Adrenal gland (tissue), 19 donors: ENCODE measurements at places on chromosomes 13 and 19.

DNA sequence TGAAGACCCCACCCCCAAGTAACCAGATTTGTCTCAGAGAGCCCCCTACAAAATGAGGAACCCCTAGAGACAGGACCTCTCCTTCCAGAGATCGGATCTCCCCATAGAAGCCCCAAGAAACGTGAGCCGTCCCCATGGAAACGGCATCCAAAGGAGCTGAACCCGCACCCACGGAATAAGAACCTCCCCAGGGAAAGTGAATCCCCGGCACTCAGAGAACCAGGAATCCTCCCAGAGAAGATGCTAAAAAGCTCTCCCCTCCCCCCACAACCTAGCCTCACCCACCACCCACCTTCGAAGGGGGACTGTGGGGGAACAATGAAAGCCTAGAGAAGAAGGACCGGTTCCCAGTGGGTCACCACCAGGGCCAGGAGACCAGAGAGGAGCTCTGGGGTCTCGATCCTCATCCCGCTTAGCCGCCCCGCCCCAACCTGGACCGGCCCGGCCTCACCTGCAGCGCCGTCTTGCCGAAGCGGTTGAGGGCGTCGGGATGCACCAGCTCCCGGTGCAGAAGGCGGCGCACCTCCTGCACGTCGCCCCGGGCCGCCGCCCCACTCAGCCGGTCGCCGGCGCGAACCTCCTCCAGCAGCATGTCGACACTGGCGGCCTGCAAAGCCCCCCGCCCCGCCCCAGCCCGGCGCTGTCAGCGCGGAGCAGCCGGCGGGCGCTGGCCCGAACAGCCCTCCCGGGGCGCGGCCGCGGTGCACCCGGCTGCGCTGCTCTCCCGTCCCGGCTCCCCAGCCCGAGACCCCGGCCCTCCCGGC lies 535 bp downstream of the CDKN2D start:
- DNase-seq = peak; percentile 60

- DNase-seq = peak; percentile 89
Measured at GRCh38 chr19:37655689-37656371, 565 bp upstream of the ZFP30 start.

DNA sequence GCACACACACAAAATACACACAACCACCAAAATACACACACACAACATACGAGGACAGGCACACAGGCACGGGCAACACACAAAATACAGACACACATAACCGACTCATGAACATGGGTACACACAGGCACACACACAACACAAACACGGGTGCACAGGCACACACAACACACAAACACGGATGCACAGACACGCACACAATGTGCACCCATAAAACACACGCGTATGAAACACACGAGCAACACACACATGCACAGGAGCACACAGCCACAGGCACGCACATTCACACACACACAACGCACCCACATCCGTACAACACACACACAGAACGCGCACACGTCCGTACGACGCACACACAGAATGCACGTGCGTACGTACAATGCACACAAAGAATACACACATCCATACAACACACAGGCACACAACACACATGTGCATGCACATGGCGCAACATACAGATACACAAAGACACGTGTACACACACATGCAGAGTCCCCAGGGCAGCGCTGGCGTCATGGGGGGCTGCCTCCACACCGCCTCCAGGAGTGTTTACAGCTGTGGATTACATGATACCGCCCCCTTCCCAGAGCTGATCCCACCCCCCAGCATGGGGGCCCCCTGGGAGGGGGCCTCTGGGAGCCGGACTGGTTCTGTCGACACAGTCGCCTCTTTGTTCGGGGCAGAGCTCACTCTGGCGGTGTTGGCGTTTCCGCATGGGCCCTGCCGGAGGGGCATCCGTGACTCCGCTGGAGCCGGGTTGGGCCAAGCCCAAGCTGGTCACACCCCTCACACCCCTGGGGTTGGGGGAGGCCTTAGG lies 2.9 kb downstream of the SBNO2 start:
- DNase-seq = peak; percentile 47

DNA sequence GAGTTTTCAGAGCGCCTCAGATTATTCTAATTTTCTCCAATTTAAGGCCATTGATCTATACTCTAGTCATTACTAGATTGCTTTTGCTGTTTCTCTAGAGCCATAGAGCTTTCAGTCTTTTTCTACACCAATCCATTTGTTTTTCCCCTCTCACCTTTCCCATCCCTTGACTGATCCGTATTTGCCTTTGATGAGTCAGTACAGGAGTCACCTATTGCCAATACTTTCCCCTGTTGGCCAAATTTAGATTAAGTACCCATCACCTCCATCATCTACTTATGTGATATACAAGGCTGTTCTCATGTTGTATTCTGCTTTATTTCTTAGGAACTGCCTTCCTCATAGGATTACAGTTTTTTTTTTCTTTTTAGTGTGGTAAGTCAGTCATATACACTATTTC lies 463.2 kb downstream of the KLF12 start:
- no peak for DNase-seq

DNA sequence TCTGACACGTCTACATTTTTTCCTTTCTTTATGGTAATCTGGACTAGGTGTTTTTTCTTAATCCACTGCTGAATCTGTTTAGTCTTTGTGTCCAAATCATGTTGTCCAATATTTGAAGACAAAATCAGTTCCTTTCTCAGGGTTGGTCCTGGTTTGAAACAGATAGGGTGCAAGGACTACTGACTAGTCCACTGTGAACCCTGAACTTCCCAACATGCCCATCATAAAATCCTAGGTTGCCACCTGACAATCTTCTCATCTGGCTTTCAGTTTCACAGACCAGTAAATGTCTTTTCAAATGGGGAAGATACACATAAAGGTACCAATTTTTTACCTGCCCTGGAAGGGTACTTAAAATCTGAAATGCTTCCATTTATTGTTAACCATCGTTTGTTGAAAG lies 12.7 kb downstream of the GTF3A start:
- no peak for DNase-seq

GRCh38 chr13:109200556-109200955 lies 571.1 kb downstream of the MYO16 start:
- no peak for DNase-seq

GRCh38 chr19:54608792-54609191 lies 15.4 kb downstream of the LILRA1 start:
- DNase-seq = peak; percentile 23

DNA sequence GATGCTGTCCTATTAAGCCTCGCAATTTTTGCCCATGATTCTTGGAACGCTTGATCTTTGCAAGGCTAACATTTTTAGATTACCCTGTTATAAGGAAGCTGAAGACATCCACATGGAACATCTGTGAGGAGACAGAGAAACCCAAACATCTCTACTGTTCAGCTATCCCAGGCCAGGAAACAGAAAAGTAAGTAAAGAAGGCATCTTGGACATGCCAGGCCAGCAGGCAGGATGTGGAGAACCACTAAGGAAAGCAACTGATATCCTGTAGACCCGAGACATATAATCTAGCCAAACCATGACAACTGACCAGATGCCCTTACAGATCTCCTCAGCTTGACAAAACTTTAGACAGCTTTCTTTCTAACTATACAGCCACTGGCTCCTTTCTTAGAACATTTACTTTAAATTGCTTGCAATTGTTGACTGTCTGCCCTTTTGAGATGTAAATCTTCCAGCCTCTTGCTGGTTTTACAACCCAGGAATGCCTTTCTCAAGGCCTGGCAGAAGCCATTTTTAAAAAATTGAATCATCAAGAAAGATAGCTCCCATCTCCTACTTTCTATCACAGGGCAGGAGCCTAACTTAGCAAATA lies 255.8 kb upstream of the DACH1 start:
- no peak for DNase-seq

- DNase-seq = no peak
Measured at GRCh38 chr13:20882206-20882605, 20.3 kb downstream of the XPO4 start.

GRCh38 chr19:56091751-56092546 lies 29.1 kb downstream of the ZNF787 start:
- DNase-seq = no peak

DNA sequence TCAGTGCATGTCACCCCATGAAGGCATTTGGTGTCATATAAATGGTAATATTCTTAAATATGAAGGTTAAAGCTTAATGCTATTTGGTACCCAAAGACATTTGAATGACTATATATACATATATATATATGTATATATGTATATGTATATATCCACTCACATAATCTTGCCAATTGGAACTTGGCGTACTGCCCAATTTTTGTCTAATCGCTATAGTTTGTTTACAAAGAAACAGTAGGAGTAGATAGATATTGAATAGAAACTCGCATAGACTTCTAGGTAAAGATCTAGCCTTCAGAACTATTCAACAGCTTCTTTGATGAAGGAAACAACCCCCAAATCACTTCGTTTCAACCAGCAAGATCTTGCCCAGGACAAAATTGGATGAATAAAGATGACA lies 24.1 kb downstream of the KLF5 start:
- DNase-seq = no peak

- no peak for DNase-seq
Measured at GRCh38 chr13:20195801-20196200, 3.1 kb upstream of the GJB2 start.

GRCh38 chr13:43057653-43058317 lies 34.4 kb downstream of the DNAJC15 start:
- no peak for DNase-seq

- DNase-seq = no peak
Measured at GRCh38 chr19:20244356-20244755, 77.3 kb downstream of the ZNF486 start.

- peak; percentile 54 for DNase-seq
Measured at GRCh38 chr19:40219721-40220276, 1.6 kb upstream of the TTC9B start.

GRCh38 chr13:39825886-39826285 lies 170.4 kb downstream of the COG6 start:
- no peak for DNase-seq

GRCh38 chr13:75372517-75372916 lies 109.5 kb downstream of the TBC1D4 start:
- DNase-seq = no peak

DNA sequence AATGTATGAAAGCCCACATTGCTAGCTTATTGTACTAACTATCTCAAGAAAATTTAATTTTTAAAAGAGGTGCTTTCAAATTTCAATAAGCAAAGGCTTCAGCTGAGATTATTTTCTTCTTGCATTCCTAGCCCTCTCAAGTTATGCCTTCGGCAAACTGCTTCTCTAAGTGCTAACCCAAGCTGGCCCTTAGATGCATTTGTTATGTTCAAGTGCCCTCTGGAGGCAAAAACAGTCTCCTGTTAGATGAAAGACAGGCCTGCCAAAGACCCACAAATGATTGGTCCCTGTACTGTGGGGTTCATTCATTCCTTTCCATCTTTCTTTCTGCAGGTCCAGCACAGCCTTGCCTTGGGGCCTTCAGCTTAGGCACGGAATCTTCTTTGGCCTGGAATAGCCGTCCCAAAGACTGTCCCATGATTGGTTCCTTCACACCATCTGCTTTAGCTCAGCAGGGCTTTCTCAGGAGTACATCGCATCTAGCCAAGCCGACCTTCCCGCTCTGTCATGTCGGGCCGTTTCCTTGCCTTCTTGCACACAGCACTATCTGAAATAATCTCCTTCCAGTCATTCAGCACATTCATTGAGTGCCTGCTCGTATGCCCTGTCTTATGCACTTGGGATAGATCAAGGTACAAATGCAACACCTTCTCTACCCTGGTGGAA lies 26.4 kb upstream of the TPTE2 start:
- no peak for DNase-seq

- DNase-seq = no peak
Measured at GRCh38 chr19:38371081-38371480, 3.3 kb upstream of the PSMD8 start.

DNA sequence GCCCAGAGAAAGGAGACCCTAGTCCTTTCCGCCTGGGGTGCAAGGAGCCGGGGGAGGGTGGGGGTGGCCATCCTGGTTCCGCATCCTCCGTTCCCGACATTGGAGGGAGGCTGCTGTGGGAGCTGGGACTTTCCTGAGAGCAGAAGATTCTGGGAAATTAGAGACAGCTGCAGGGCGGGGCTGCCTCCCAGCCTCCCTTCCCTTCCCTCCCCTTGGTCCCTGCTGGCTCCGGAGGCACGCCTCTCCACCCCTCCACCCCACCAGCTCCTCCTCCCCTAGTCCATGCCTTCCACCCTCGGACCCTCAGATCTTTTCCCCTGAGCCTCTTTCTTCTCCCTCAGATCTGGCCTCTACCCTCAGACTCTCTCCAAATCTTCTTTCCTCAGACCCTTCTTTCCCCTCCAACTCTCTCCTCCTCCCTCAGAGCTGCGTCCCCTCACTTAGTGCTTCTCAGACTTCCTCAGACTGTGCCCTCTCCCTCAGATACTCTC lies 3.1 kb upstream of the BCL3 start:
- DNase-seq = peak; percentile 80

DNA sequence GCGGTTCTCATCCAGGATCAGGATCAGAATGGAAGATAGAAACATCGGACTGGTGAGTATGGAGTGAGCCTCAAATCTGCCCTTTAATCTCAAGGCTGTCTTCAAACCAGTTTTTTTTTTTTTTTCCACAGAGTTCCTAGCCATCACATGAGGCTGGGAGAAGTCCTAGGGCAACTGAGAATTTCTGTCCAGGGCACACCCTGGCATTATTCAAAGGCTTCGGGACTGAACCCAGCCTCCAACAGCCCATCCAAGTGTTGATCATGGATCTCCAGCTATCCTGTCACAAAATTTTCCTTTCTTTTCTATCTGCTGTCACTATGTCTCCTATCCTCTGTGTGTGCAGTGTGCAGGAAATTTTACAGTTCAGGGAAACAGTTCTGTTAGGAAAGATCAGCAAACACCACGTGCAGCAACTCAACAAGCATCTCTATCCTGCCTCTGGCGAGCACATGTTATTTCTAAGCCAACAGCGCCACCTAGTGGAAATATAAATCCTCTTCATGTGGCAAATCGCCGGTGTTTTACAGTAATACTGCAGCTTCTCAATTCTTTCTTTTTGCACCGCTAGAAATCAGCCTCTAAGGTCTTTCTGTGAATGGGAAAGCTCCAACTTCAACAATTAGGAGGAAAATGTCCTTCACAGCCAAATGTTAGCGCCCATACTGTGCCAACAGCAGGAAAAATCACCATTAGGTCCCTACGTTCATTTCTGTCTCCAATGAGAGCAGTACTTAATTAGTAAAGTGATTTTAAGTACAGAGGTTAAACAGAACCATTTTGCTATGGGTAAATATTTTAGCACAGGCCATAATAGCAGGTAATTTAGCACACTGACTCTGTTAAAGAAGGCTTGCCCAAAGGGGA lies 21.4 kb upstream of the ZNF181 start:
- DNase-seq = peak; percentile 68

GRCh38 chr13:68185444-68186141 lies 955.5 kb upstream of the PCDH9 start:
- DNase-seq = no peak

- no peak for DNase-seq
Measured at GRCh38 chr13:37364007-37364406, 234.6 kb downstream of the POSTN start.

- peak; percentile 46 for DNase-seq
Measured at GRCh38 chr13:22596171-22596863, 584.5 kb upstream of the SGCG start.

- DNase-seq = no peak
Measured at GRCh38 chr13:51283371-51283770, 56.1 kb upstream of the SERPINE3 start.
